Progenitor cell of endocrine pancreas (in vitro differentiated cells): ENCODE measurements at places on chromosomes 3 and 15. TPM values are rescaled to one million over a fixed set of nuclear protein-coding genes. Genes with fewer than 3 reads are reported as not detected.

DNA sequence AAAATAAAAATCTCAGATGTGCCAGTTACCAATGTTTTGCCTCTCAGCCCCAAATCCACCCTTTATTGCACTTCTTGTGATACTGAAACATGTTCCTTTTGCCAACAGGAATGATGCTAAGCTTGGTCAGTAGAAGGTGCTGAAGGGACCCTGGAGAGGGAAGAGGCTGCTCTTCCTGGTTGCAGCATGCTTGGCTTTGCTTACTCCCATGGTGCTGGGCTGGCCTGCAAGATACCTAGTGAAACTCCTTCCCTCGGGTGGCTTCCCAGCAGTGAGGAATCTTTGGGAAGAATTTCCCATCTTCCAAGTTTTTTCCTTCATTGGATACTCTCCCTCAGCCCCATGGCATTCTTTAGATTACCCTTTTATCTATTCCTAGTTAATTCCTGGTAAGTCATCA, 151.8 kb upstream of the TGFBR2 start:
- no peak for DNase-seq

- no peak for DNase-seq
Measured at GRCh38 chr3:150248888-150249681, 159.0 kb upstream of the TSC22D2 start.

- no peak for DNase-seq
Measured at GRCh38 chr3:42159147-42159546, 68.0 kb downstream of the TRAK1 start.

DNA sequence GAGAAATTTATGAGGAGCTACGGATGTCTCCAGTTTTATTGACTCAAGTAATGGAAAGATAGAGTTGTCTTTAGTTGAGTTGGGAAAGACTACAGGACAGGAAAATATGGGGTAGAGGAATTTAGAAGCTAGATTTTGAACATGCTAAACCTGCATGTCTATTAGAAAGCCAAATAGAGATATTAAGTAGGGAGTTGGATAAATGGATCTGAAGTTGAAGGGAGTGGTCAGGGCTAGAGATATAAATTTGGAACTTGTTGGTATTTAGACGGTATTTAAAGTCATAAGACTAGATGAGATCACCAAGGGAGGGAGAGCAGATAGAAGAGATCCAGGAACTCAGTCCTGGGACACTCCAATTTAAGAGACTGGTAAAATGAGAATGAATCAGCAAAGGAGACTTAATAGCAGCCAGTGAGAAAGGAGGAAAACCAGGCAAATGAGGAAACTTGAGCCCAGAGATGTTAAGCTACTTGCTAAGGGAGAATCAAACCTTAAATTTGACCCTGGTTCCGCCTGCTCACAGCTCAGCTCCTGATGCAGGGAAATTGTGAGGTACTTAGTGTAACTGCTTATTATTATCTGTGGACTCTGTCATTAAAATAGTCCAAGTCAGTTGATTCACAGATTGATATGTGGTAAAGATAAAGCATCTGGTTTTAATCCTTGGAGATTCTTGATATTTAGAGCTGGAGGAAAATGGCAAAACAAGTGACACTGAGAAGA, 35.8 kb downstream of the ABI3BP start:
- DNase-seq = no peak

GRCh38 chr3:22349215-22349851, 598.3 kb upstream of the ZNF385D start:
- no peak for DNase-seq

DNA sequence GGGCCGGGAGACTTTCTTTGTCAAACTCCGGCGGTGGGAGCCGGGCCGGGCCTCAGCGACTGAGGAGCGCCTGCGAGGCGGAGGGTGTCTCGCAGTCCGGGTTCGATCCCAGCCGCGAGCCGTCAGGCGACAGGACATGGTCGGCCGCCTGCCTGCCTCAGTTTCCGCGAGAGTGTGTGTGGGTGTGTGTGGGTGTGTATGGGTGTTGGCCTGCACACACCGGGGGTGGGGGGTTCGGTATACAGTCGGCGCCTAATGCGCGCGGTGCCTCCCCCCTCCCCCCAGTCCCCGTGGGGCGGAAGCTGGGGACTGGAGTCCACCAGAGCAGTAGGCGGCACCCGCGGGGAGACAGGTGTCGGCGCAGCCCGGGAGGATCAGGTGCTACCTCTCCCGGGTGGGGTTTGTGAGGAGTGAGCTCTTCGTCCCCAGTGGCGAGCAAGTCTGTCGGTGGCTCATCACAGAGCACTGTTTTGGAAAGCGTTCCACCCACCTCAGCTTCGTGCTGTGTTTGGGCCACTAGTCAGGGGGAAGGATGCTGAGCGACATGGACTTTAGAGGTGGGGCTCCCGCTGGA, 246.3 kb downstream of the GOLGA6L6 start:
- DNase-seq = peak; percentile 37

TRIM42 gene
- total RNA-seq = not detected in 2 replicates

MYO1E gene
- 40.4 and 42.3 TPM in 2 replicates for total RNA-seq
